ENCODE measurements at places on chromosomes 13 and 19.
A peak's percentile ranks its signal among the peaks of the same experiment; 100 is the strongest.

DNA sequence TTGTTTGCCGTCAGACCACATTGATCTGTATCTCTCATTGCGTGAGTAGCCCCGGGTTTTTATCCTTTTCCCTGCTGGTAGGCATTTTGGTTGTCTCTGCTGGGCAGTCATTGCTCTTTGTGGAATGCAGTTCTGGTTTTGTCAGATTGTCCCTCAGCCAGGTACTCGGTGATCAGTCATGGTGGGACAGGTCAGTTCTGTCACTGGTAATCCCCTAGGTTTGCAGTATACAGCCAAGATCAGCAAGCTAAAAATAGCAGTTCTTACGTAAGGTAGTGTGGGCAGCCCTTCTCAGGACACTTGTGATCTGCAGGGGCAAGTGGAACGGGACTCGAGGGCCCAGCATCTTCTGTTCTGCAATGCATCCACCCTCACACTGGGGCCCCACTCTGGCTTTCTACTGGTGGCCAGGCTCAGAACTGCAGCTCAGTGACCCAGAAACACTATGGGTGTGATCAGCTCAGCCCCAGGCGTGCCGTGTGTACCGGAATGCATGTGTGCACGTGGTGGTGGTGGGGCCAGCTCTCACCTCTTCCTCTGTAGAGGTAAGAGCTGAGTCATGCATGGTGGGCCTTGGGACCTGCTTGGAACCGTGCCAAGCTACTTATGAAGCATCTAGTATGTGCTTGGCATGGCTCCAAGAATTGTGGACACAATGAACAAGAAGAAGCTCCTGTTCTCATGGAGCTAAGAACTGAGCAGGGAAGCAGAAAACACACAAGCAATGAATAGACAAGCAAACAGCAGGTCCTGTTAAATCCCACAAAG lies 6.3 kb downstream of the PLEKHF1 start:
- DNase-seq = peak; percentile 75

- no peak for DNase-seq
Measured at GRCh38 chr19:41373993-41374392, 2.3 kb upstream of the TMEM91 start.

- DNase-seq = no peak
Measured at GRCh38 chr19:35138305-35138892, at the start of gene FXYD1. Gene FXYD1 (plus strand): TSS chr19:35138824. CDS start chr19:35140080, 1,256 bp downstream.

- no peak for DNase-seq
Measured at GRCh38 chr19:49488046-49488862, 846 bp downstream of the RPL13A start.

DNA sequence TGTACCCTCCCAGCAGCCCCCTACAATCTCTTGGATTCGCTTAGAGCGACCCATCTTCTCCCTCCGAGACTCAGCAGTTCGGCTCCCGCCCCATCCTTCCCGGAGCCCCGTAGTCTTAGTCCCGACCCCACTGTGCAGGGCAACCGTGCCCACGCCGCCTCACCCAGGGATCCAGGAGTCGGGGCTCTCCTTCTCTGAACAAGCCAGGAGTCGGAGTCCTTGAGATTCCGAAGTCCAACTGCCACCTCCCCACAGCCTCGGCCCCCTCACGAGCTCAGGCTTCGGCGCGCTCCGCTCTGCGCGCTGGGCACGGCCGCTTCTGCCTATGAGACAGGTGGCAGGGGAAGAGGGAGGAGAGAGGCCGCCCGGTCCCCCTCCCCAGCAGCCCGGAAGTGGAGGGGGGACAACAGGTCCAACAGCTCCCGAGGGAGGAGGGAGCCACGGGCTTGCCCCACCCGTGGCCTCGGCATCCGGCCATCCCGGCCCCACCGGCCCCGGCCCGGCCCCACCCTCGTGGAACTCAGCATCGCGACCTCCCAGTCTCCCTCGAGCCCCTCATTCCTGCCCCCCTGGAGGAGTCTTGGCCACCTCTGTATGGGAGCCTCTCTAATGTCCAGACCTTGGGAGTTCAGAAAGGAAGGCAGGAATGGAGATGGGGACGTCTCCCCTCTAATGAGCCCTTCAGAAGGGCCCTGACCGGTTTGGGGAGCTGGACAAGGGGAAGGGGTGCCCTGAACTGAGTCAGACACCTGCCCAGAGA lies at the start of gene PHLDB3:
Gene PHLDB3 (minus strand): TSS at position 321 of the 760 bp plus-strand sequence. CDS start 628 bp downstream, outside the sequence.
- DNase-seq = peak; percentile 21

- DNase-seq = no peak
Measured at GRCh38 chr19:30540761-30541160, 168.6 kb downstream of the ZNF536 start.

GRCh38 chr19:34109596-34109995 lies 62.7 kb upstream of the LSM14A start:
- no peak for DNase-seq

GRCh38 chr13:29439601-29440388 lies 155.7 kb downstream of the SLC7A1 start:
- no peak for DNase-seq

- no peak for DNase-seq
Measured at GRCh38 chr19:55113570-55114039, 3.8 kb downstream of the PPP1R12C start.

GRCh38 chr13:29465741-29466293 lies 129.7 kb downstream of the SLC7A1 start:
- DNase-seq = no peak

- DNase-seq = no peak
Measured at GRCh38 chr13:64540976-64541375, 2689.2 kb downstream of the PCDH9 start.

DNA sequence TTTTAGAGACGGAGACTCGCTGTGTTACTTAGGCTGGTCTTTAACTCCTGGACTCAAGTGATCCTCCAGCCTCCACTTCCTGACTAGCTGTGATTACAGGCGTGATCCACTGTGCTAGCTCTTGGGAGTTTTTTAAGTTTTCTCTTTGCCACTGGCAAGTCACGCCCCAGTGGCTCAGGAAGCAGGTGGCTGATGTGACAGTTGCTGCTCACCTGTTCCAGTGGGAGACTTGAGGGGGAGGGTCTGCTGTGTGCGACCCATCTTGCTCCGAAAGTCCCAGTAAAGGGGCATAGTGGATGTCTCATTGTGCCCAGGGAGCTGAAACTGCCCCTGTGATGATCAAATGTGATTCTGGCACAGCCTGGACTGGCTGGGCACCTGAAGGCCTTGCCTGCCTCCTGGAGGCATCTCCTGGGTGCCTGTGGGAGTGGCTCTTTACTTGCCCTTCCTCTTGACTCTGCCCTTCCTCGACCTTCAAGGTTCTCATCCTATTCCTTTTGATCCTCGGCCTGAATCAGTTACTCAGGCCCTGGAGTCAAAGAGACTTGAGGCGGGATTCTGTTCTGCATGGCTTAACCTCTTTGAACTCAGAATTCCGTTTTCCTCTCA lies 7.8 kb downstream of the SMARCA4 start:
- DNase-seq = no peak

DNA sequence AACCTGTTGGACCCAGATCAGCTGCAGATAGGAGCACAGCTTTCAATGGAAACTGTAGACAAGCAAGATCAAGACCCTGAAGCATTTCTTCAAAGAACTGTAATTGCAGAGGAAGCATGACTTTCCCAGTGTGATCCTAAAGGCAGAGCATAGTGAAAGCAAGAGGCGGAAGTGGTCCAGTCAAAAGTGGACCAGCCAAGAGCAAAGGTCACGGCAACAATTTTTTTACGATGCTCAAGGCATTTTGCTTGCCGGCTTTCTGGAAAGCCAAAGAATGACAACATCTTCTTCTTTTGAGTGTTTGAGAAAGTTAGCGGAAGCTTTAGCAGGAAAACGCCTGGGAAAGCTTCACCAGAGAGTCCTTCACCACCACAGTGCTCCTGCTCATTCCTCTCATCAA lies 111.6 kb downstream of the RNF17 start:
- DNase-seq = no peak

DNA sequence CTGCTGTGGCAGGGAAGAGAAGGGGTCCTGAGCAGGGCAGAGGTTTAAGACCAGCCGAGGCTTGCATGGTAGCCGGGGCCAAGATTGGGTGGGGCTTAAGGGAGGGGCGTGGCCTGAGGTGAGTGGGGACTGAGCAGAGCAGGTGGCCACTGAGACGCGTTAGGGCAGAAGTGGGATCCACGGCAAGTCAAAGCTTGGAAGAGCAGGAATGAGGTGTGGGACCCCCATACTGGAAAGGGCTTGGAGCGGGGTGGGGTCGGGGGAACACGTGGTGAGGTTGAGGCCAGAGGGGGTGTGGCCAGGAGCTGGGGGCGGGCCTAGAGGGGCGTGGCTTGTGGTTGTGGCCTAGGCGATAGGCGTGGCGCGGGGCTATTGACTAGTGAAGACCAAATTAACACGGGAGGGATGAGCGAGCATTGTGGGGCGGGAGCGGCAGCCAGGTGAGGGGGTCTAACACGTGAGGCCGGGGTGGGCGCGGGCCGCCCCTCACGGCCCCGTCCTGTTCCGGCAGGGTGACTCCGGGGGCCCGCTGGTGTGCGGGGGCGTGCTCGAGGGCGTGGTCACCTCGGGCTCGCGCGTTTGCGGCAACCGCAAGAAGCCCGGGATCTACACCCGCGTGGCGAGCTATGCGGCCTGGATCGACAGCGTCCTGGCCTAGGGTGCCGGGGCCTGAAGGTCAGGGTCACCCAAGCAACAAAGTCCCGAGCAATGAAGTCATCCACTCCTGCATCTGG lies 3.3 kb downstream of the CFD start:
- peak; percentile 75 for DNase-seq

GRCh38 chr13:52832313-52832712 lies 16.1 kb downstream of the PCDH8 start:
- DNase-seq = no peak

DNA sequence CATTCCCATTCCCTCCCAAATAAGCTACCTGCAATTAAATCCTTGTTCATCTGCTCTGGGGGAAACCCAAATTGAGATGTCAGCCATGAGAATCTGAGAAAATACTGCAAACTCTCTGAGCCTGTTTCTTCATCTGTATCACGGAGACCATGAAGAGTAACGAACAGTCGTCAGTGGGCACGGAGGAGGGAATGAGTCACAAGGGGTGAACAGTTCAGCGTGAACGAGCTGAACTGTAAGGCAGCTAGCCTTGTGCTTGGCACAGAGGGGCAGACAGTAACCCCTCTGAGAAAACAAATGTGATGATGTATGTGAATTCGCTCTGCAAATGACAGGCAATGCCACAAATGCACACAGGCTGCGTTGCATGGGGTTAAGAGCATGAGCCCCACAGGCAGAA lies 288.7 kb downstream of the FOXO1 start:
- no peak for DNase-seq

DNA sequence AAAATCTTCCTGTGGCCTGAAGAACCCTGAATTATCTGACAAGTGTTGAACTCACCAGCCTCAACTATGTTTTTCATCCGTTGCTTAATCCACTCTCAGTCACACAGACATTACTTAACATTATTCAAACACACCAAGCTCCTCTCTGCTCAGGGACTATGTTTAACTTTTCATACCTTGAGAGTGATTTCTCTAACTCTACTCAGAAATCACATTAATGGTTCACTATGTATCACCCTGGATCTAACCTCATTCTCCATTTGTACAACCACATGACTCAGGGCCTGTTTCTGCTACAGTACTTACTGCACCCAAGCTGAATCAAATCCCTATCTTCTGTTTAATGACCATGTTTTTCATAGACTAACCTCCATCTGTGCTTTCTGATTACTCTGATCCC lies 553.7 kb upstream of the PRR20A start:
- DNase-seq = no peak

DNA sequence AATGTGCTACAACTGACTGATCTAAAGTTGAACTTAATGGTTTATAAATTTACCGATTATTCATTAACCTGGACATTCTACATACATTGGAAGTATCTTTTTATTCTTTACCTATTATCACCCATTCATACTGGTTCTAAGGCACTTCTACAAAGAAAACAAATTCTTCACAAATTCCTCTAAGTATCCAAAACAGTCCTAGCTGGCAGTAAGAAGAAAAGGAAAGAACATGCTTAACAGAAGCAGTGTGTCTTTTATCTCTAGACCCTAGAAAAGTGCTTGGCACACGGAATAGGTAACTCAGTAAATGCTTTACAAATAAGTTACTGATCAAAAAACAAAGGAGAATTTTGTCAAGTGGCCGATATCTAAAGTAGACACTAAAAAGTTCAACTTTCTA lies 32.8 kb downstream of the TSC22D1 start:
- no peak for DNase-seq

DNA sequence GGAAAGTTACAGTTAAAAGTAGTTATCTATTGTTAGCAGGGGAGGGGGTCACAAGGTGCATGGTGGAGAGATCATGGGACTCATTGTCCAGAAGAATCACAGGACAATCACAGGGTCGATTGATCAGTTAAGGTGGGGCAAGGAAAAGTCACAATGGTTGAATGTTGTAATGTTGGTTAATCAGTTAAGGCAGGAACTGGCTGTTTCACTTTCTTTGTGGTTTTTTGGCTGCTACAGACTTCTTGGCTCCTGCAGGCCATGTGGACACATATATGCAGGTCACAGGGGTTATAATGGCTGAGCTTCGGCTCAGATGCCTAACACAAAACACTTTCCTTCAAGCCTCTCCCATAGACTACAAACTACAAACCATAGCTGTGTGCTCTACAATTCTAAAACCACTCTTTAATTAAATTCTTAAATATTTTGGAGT lies 6.9 kb upstream of the ZNF431 start:
- no peak for DNase-seq

DNA sequence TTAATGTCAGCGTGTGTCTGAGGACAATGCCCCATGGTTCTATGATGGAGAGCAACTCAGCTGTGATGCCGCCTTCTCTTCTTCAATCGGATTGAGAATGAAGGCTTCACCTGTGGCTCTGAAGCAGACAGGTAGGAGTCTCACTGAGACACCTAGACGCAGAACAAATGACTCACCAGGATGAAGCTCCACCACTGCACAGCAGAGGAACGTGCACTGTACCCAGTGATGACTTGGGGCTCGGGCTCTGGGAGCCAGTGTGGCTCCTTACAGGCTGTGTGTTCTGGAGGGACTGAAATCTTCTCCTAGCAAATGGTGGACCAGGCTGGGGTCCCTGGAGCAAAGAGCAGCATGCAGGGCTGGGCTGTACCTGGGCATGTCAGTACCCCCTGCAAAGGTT lies 44.0 kb downstream of the CCDC70 start:
- no peak for DNase-seq

DNA sequence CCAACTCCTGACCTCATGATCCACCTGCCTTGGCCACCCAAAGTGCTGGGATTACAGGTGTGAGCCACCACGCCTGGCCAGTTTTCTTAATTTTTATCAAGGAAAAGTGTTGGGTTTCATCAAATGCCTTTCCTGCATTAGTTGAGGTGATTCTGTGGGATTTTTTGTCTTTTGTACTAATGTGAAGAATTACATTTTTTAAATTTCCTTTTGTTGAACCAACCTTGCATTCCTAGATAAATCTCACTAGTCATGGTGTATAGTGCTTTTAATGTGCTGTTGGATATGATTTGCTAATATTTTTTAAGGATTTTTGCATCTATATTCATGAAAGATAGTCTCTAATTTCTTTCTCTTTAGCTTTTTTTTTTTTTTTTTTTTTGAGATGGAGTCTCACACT lies 2.4 kb upstream of the ZNF560 start:
- DNase-seq = no peak

Measured in T follicular helper cell (primary cell).